NCI-H1417 treated with DMSO at 0.1 percent for 48 hours (cell line): ENCODE measurements at places on chromosomes 5 and 9.

GRCh38 chr9:126723807-126724172 lies 81.0 kb upstream of the ZBTB43 start:
- no peak for DNase-seq

DNA sequence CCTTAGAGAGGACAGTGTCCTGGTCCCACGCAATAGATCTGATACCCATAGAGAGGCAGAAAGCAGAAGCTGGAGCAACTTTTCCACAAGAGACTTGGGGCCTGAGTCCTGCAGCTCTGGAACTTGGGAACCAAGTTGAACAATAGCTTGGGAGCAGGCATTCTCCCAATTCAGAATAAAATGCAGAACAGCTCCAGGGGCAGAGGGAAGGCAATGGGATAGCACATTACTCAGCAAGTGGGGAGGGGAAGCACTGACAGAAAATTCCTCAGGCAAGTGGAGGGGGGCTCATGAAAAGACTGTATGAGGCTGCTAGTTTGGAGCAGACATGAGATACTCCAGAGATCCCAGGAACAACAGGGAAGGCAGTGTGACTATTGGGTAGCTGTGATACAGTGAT lies 513.6 kb downstream of the HINT1 start:
- no peak for DNase-seq

GRCh38 chr5:124516567-124516966 lies 229.9 kb downstream of the ZNF608 start:
- DNase-seq, result no peak

- no peak for DNase-seq
Measured at GRCh38 chr9:7542126-7542525, 257.5 kb downstream of the DMAC1 start.

- DNase-seq, result no peak
Measured at GRCh38 chr5:10036136-10036815, 213.4 kb downstream of the ATPSCKMT start.

GRCh38 chr9:127223810-127224177 lies 40.8 kb upstream of the GARNL3 start:
- no peak for DNase-seq

- no peak for DNase-seq
Measured at GRCh38 chr9:37390759-37391158, 31.7 kb upstream of the GRHPR start.
